ENCODE measurements at places on chromosomes 5 and 9.

DNA sequence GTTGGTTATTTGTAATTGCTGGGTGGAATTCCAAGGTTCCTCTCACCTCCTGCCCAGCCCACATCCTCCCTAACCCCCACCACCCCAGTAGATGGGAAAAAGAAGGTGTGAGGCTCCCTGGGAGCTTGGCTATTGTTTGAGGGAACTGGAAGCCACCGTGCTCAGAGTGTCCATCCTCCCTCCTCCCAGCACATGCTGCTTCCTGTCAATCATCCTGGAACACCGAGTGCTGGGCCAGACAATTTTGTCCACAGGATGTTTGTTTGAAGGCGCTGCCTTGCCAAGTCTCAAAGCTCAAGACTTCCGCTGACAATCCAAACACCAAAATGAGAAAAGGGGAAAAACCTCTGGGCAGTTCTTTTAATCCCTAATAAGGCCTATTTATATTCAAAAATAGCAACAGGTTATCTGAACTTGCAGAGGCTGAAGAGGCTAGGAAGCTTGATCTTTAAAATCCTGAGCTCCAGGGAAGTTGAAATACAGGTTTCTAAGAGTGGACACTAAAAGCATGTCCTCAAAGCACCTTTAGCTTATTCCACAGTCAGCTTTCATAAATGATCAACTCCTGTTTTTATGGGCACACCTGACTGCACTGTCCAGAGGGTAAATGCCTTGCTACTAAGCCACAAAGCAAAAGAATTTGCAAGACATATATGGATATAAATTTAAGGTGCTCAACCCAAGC lies 286.7 kb downstream of the NFIB start:
- no peak for DNase-seq

- DNase-seq, result peak; percentile 35
Observed at GRCh38 chr9:122498883-122499288, 11.7 kb upstream of the OR1J2 start.

DNA sequence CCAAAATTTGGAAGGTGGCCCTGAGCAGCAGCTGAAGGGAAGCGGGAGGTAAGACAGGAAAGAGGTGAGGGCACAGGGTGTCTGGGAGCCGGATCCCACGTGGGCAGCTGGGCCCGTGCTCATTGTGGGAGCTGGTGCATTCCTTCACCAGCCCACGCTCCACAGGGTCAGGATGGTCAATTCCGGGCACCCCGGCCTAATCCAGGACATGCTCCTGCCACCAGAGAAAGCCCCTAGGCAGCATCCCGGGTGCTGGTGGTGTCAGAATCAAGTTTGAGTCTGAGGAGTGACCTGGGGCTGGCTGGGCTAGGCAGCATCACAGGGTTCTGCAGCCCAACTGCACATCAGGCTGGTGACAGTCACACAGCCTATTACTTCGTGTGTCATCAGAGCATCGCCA lies 7.1 kb upstream of the PDCD6 start:
- no peak for DNase-seq

- peak; percentile 70 for DNase-seq
Observed at GRCh38 chr5:86880785-86881492, 263.2 kb downstream of the COX7C start.

DNA sequence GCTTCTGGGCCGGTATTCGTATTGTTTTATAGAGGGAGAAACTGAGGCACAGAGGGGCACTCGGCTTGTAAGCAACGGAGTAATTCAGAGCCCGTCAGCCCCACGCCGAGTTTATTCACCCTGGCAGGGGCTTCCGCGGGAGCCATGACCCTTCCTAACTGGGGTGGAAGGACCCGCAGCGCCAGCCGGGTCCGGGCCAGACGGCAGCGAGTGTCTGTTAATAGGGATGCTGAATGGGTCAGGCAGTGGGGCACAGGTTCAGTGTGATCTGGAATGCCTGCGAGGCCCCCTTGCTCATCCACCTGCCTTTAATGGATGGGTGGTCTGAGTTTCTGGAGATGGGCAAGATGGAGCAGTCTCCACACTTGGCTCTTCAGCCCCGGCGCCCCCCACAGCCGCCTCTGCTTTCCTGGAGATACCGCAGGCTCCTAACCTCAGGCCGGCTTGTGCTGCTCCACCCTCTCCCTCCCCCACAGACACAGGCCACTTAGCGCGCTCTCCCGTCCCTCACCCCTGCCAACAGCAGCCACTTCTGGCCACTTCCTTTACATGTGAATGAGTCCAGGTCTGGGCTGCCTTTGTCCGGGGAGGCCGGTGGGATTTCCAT lies 147.1 kb downstream of the ERCC6L2 start:
- DNase-seq, result no peak

- DNase-seq, result no peak
Observed at GRCh38 chr9:126618190-126618584, 4.5 kb downstream of the LMX1B start.

DNA sequence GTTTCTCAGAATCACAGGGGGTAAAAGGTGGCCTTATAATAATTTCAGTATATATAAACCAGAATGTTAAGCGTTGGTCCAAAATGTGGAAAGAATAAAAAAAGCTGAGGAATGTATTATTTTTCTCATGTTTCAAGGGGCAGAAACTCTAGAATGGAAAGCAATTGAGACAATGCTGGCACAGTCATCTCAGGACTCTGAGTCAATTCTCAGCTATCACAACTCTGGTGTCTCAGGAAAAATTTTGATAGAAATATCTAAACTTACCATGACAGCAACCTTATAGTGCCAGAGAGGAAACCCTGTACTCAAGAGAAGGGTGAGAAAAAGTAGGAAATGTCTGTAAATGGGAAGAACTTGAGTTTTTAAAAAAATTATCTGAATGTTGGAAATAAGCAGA lies 1189.4 kb upstream of the NUDT12 start:
- no peak for DNase-seq

GRCh38 chr5:14129123-14129522 lies 14.0 kb upstream of the TRIO start:
- no peak for DNase-seq

DNA sequence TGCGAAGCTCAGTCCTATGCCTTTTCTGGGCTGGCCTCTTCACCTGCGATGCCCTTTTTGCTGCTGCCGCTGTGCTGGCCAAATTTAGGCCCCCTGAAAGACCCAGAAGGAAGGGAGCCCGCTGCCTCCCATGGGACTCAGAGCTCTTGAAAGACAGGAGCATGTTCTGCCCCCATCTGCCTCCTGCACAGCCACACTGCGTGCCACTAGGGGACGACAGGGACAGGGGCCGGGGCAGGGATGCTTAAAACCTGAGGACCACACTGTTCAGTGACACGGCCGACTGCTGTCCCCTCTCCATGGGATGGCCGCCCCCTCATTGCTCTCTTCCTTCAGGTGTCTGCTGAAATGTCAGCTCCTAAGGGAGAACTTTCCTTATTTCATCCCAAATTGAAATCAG lies 132.4 kb downstream of the ADAMTS2 start:
- DNase-seq, result no peak

DNA sequence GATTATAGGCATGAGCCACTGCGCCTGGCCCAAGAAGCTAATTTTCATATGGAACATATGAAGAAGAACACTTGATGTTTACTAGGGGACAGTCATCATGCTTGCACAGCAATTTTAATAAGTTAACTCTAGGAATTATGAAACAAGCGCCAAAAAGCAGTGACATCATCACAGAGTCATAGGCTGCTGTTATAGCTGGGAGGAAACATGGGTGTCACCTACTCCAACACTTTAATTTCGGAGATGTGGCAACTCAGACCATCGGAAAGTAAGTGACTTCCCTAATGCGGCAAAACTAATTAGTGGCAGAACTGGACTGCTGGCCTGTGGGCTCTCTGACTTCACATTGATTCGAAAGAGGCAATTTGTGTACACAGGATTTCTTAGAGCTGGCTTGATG lies 38.1 kb upstream of the EQTN start:
- DNase-seq, result no peak

DNA sequence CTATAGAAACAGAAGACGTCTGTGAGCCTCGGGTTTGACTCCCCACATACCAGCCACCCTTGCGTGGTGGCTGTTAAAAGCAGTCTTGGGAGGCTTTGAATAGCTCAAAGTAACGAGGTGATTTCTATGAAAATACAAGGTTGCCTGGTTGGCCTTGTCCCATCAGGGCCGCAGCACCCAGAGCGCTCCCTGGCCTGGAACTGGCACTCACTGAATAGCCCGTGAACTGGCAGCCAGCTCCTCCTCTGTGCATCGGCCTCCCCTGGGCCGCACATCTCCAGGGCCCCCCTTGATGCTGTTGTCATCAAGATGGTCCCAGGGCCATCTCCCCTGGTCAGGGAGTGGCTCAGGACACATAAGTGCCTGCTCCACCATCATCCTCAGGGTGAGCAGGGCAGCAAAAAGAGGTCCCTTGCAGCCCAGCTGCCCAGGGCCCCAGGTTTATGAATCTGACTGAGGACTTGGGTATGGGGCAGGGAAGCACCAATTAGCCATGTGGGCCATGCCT lies 144.6 kb upstream of the PPP1R26 start:
- DNase-seq, result no peak

GRCh38 chr9:23746317-23746716 lies 79.7 kb downstream of the ELAVL2 start:
- no peak for DNase-seq

DNA sequence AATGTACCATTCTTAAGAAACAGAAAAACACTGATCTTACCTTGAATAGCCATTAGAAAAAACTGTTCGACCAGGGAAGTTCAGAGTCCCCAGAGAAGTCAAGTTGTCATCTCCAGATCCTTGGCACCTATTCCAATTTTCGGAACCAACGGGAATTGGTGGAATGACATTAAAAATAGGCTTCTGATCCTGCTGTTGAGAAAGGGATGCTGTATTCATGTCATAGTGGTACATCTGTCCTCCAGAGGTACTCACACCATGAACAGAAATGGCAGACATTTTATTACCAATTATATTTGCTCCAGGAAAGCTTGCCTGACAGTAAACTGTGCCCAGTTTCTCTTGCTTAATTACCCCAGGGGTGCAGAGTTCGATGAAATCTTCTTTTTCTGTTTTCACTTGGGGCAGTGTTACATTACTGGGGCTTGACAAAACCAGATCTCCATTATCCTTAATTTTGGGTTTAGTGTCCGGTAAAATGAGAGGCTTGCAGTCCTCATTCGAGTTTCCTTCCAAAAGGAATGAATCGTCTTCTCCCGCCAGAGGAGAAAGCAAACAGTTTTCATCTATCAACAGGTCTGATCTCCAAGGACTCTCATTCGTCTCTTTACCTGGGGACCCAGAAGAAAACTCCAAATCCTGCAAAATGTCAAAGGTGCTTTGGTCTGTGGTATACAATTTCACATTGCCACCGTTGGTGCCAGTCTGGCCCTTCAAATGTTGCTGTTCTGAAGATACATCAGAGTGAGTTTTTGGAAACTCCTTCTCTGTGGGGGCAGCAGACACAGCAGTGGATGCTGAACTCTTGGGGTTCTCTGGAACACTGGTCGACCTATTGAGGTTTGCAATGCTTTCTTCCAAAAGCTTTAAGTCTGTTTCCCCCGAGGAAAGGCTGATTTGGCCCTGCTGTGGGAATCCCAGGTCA lies 3.6 kb downstream of the NR3C1 start:
- no peak for DNase-seq

DNA sequence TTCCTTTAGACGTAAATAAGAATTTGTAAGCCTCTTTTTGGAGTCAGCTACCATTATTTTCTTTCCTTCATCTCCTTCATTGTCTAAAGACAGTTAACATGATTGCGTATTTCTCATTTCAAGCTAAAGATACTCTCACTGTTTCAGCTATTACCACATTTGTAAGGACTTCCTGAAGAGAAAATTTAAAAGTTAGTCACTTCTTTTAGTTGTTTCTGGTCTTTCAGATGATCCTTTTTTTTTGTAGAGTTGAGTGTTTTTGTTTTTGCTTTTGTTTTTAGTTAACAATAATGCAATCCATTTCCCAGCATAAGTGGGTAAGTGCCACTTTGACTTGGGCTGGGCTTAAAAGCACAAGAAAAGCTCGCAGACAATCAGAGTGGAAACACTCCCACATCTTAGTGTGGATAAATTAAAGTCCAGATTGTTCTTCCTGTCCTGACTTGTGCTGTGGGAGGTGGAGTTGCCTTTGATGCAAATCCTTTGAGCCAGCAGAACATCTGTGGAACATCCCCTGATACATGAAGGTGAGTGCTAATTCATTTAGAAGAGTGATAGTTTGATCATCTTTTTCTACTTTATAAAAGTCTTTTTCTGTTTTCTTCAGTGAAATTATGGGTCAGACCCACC lies 2.0 kb downstream of the IL31RA start:
- DNase-seq, result no peak

DNA sequence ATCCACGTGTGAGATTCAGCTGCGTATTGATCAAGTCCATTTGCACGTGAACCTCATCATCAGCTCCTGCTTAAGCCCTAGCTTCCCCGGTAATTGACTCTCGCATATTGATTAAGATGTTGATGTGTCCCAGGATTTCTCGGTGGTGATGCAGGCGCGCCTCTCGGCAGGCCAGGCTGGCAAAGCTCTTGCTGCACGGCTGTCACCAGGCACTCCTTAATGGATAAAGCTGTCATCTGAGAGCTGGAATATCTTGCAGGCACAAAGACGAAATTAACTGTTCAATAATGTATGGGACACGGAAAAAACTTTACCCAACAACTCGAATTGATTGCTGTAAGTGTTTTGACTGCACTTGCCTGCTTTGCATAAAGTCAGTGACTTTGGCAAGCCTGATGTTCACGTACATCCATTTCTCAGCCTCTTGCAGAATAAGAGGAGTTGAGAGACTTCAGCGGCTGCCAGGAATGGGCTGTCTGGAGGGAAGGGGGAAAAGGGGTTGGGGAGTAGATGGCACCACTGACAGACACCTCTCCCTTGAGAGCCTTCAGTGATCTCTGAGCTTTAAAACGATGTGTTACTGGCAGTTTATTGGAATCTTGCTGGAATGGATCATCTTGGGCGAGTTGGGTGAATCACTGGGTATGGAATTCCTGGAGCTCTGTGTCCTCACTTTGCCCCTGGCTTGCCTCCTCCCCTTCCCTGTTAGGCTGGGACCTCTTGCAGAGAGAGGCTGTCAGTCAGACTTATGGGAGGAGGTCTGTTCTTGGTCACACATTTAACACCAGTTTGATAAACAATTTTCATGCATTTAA lies 650.3 kb downstream of the CCDC171 start:
- DNase-seq, result no peak

- DNase-seq, result no peak
Observed at GRCh38 chr9:127905788-127906191, 6.4 kb upstream of the ST6GALNAC6 start.

- no peak for DNase-seq
Observed at GRCh38 chr9:129995409-129996160, 47.4 kb downstream of the FNBP1 start.

DNA sequence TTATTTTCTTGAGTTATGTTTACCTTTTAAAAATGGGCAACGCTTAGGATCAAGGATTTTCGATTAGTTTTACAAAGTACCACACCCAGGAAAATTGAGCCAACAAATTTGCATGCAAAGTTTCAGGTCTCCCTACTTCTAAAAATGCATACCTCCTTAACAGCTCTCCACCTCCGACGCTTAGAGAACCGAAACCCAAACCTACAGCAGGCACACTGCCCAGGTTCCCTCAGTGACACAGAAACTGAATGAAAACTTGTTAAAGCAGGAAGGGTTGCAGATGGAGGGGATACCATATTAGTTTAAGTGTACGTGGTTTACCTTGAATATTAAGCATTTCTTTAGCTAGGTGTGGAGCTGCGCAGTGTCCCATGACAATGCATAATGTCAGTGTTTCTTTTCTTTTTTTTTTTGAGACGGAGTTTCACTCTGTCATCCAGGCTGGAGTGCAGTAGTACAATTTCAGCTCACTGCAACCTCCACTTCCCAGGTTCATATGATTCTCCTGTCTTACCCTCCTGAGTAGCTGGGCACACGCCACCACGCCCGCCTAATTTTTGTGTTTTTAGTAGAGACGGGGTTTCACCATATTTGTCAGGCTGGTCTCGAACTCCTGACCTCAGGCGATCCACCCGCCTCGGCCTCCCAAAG lies 1.6 kb upstream of the SUB1 start:
- DNase-seq, result peak; percentile 90

Data from RPMI8226 (cell line).